ENCODE measurements at places on chromosomes 4 and X.

DNA sequence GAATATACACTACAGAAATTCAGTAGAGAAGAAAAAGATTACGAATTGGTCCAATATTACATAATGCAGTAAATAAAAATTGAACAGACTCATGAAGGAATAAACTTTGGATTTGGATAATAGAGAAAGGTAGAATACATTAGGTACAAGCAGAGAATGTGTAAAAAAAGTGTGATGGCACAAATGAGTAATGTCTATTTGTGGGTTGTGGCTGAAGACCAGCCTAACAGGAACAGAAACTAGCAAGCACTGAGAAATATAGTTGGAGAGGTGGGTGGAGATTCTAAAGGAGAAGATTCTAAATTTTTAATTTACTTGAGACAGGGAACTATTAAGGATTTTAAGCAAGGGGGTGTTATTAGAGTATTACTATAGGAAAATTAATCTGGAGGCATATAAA, 15.2 kb upstream of the CLOCK start:
- DNase-seq, result no peak

DNA sequence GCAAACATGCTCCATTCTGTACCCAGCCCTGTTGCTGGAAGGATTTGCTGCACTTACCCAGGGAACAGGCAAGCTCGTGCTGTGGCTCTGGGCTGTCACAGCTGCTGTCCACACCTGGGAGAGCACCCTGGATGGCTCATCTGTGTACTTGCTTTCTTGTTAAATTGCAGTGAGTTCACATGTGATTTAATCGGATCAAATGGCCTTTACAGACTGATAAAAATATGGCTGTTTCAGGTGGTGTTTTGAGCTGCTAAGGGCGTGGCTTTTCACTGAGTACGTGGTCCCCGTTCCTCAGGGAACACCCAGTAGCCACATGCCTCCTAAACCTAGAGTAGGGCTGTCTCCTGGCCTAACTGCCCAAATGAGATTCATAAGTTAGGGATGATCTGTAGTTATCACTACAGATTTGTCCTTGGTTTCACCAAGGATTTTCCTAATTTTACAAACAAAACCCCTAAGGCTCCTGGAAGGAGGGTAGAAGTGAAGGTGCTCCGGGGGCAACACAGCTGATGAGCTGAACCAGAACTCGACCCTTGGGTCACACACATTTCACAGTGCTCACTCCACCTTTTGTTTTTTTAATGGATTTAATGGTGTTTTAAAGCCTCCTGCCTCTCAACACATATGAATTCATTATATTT, 13.7 kb downstream of the KLKB1 start:
- no peak for DNase-seq

DNA sequence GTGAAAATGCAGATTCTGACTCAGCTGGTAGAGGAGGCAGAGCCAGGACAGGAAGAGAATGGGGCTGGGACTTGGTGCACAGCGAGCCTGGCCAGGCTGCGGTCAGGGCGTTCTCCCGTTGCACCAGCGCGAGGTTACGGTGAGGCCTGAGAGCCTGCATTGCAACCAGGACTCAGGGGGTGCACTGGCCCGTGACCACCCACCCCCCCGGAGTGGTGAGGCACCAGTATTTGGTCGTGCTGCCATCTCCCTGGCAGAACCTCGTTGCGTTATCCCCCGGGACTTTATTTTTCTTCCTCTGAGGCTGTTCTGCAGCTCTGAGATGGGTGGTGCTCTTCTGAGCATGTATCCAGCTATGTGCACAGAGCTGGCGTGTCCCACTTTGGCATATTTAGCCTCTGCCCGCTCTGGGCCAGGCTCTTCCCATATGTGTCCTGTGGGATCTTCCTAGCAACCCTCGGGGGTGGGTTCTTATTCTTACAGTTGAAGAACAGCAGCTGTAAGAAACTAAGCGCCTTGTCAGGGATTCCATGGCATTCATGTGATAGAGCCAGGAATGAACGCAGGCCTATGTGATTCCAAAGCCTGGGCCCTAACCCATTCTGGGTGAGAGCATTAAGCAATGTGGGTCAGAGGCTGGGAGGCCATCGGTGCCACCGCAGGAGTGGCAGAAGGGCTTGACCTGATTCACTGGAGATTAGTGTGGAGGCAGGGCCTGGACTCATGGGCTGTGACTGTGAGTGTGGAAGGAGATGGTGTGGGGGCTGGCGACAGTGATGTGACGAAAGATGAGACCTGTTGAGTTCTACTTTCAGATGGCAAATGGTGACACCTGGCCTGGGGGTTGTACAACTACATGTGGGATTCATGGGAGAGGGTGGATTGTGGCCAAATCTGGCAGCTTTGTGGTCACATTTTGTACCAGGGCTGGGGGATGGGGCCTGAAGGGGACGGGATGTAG, 3.1 kb downstream of the TADA2B start:
- DNase-seq, result no peak

GRCh38 chr4:41460641-41461040, 77.3 kb upstream of the LIMCH1 start:
- DNase-seq, result no peak

DNA sequence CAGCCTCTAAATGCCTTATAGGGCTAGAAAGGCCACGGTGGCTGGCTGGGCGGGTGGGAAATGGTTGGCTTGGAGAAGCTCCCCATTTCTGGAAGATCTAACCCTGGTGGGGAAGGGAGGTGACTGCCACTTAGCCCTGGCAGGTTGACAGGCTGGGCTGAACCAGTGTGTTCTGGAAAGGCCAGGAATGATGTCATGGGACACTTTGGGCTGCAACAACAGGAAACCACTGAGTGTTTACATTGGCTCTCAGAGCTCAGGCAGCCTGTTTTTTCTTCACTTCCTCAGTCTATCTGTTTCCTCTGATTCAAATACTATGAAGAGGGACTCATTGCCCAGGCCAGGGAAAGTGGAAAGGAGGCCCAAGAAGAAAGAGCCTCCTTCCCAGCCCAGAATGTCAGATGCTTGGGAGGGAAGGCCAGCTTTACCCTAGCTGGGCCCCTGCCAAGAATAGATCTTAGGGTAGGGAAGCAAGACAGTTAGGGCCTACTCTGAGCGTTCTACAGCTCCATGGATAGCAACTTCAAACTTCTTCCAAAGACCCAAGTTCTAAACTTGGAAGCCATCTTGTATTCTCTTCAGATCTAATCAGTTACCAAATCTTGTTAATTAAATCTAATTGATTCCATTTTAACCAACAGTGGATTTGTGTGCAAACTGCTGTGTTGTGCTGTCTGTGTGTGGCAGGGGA, 65.8 kb upstream of the MSN start:
- no peak for DNase-seq

GRCh38 chr4:16642897-16643296, 255.5 kb downstream of the LDB2 start:
- DNase-seq, result no peak

DNA sequence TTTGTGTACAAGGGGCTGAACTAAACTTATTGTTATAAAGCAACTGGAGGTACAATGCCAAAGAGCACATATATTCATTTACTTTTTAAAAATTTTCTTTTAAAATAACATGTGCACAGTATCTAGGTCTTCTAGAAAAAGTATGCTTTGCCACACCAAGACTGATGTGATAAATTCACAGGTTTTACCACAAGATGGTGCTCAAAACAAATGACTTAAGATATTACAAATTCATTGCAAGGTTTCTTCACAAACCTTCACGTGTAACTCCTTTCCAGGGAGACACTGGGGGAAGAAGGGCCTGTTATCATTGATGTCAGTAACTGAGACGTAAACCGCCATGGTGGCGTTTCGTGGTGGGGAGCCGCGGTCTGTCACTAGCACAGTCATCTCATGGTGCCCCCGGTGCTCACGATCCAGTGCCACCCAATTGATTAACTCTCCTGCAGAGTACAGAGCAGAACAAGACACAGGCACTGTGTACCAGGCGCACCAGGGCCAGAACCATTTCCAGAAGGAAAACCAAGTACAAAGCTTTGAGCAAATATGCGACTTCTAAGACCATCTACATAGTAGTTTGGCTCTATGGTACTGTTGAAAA, 162.2 kb downstream of the DCHS2 start:
- DNase-seq, result no peak

- DNase-seq, result no peak
Observed at GRCh38 chr4:29058531-29058930, 1661.6 kb upstream of the PCDH7 start.

- DNase-seq, result no peak
Observed at GRCh38 chr4:53535567-53535966, 55.7 kb downstream of the LNX1 start.

GRCh38 chrX:10597871-10598270, 22.5 kb downstream of the MID1 start:
- DNase-seq, result peak; percentile 56

- DNase-seq, result peak; percentile 72
Observed at GRCh38 chr4:88457307-88458103, 586 bp downstream of the HERC5 start.

GRCh38 chrX:153628665-153629064, 18.3 kb upstream of the DUSP9 start:
- DNase-seq, result no peak

GRCh38 chrX:110992611-110993010, 103.4 kb upstream of the PAK3 start:
- DNase-seq, result peak; percentile 0

- DNase-seq, result peak; percentile 25
Observed at GRCh38 chrX:39855748-39856129, 242.0 kb downstream of the BCOR start.

GRCh38 chr4:6107114-6107791, 89.0 kb upstream of the C4orf50 start:
- no peak for DNase-seq

- no peak for DNase-seq
Observed at GRCh38 chr4:85595796-85596559, 121.0 kb downstream of the ARHGAP24 start.

- no peak for DNase-seq
Observed at GRCh38 chrX:42664680-42665079, 113.3 kb downstream of the PPP1R2C start.

DNA sequence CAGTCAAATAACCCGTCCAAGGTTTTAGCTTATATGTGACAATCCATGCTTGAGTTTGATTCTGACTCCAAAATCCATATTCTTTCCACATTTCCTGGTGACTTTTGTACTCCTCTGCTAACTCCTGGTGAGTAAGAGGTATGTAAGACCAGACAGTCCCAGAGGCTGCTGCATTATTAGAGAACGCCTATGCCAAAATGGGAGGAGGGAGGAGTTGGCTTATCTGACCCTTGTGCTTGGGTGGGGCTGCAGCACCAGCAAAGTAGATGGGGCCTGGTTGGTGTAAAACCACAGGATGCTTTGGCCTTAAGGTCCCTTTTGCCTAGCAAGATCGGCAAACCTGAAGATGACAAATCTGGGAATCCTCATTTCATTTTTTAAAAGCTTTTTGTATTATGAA, 9.1 kb upstream of the RNF212 start:
- DNase-seq, result peak; percentile 41

- DNase-seq, result no peak
Observed at GRCh38 chr4:109576462-109576861, 16.4 kb downstream of the MCUB start.

- DNase-seq, result no peak
Observed at GRCh38 chr4:188876881-188877280, 737.6 kb downstream of the TRIML1 start.

DNA sequence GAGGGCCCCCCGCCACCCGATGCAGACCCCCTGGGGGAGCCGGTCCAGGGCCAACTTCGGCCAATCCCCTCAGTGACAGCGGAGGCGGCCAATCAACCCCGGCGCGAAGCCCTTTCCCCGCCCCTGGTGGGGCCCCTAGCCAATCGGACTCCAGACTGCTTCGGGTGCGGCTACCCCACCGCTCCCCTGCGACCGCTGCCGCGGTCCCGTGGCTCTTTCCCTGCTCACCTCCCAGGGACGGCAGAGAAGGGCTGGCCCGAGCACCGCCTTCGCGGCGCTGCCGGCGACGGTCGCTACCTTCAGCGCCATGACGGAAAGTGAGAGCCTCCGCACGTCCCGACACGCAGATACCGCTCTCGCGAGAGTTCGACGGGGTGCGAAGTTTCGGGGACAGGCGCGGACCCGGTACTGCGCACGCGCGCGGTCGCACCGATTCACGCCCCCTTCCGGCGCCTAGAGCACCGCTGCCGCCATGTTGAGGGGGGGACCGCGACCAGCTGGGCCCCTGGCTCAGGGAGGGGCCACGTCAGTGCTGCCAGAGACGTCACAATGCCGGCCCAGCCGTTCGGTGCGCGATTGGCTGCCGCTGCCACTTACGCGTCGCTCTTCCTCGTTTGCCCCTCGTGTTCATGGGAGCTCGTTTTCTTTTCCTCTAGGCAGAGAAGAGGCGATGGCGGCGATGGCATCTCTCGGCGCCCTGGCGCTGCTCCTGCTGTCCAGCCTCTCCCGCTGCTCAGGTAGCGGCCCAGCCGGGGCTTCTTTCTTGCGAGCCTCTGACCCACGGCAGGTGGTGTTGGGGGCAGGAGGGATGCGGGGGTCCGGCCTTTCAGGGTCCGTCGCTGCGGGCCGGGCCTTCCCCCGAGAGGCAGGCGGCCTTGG, at the start of the genes IDH3G and SSR4:
TSS of gene IDH3G (minus strand) at position 358 of the 879 bp plus-strand sequence. CDS start at position 309, 49 bp downstream.
TSS of gene SSR4 (plus strand) at position 651 of the 879 bp plus-strand sequence. CDS start at position 671, 20 bp downstream.
- DNase-seq, result peak; percentile 97

- no peak for DNase-seq
Observed at GRCh38 chr4:158652920-158653319, 18.8 kb downstream of the C4orf46 start.

DNA sequence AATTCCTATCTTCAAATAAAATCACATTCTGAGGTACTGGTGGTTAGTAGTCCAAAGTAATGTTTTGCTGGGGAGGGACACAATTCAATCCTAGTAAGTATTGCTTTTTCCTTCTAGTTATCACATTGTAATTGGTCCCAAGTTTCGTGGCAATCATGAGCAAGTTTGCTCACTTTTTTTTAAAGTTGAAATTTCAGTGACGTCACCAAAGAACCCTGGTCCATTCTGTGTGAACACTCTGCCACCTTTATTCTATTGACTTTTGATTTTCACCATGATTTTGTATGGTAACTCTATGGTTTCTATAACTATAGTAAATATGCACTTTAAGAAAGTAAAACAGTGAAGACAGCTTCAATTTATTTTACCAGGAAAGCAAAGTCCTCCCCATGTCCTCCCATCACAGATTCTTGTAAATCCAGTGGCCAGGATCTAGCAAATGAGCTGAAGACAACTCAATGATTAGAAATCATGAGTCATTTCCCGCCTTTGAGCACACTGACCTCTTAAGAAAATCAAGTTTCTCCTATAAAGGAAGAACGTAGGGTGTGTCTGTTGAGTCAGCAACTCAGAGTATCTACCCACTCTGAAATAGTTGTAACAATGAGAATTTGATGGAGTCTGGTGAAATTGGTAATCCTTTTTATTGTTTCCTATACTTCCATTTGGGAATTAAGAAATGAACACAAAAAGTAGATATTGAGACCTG, 1306.6 kb upstream of the PABPC4L start:
- DNase-seq, result no peak

- no peak for DNase-seq
Observed at GRCh38 chr4:148787831-148788477, 345.7 kb upstream of the NR3C2 start.

DNA sequence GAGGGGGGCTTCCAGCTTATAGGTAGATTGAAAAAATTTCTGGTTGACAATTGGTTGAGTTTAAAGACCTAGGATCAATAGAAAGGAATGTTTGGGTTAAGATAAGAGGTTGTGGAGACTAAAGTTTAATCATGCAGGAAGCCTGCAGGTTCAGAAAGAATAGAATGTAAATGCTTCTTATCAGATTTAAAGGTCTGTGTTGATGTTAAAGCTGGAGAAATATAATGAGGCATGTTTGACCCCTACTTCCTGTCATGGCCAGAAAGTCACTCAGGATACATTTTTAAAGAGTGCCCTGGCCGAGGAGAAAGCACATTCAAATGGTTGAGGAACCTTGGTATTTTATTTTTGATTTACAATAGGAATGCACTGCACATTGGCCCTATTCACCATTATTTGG, 3.9 kb upstream of the RRAGB start:
- no peak for DNase-seq

- no peak for DNase-seq
Observed at GRCh38 chr4:74890341-74890740, 42.6 kb upstream of the PARM1 start.

- DNase-seq, result peak; percentile 22
Observed at GRCh38 chr4:88965053-88965452, 91.9 kb downstream of the FAM13A start.

All from erythroblast (primary cell).